Activated CD4-positive, alpha-beta T cell treated with anti-CD3 and anti-CD28 coated beads for 4 hours (primary cell): ENCODE measurements at places on chromosomes 6 and 20.

GRCh38 chr6:116438590-116439448, 22.4 kb upstream of the CALHM6 start:
- no peak for DNase-seq

GRCh38 chr6:6738922-6739716, 150.6 kb downstream of the LY86 start:
- DNase-seq = no peak

DNA sequence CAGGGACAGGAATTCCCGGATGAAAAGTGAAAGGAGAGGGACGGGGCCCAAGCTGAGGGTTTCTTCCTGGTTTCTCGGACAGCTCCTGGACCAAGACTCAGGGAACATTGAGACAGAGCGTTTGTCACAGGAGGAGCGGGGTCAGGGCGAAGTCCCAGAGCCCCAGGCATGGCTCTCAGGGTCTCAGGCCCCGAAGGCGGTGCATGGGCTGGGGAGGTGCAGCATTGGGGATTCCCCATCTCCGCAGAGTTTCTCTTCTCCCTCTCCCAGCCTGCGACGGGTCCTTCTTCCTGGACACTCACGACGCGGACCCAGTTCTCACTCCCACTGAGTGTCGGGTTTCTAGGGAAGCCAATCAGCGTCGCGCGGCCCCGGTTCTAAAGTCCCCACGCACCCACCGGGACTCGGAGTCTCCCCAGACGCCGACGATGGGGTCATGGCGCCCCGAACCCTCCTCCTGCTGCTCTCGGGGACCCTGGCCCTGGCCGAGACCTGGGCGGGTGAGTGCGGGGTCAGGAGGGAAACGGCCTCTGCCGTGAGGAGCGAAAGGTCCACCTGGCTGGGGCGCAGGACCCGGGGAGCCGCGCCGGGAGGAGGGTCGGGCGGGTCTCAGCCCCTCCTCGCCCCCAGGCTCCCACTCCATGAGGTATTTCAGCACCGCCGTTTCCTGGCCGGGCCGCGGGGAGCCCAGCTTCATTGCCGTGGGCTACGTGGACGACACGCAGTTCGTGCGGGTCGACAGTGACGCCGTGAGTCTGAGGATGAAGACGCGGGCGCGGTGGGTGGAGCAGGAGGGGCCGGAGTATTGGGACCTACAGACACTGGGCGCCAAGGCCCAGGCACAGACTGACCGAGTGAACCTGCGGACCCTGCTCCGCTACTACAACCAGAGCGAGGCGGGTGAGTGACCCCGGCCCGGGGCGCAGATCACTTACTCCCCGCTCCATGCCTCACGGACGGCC, 54.6 kb upstream of the POLR1H start:
- DNase-seq = peak; percentile 19

DNA sequence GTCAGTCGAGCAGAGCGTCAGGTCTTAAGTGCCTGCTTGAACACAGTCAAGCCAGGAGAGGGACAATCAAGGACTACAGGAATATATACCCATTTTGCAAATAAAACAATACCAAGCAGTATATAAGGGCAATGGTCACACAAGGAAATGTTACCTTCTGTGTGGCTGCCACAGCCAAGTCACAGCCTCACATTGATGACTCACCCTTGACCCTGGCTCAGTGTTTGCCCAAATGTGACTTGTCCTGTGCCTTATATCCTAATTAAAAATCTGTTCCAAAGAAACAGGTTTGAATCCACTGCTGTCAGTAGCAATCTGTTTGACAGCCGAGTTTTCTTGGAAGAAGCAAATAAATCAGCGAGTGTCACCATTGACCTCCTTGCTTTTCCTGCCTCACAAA, 34.3 kb downstream of the C6orf89 start:
- DNase-seq = no peak

DNA sequence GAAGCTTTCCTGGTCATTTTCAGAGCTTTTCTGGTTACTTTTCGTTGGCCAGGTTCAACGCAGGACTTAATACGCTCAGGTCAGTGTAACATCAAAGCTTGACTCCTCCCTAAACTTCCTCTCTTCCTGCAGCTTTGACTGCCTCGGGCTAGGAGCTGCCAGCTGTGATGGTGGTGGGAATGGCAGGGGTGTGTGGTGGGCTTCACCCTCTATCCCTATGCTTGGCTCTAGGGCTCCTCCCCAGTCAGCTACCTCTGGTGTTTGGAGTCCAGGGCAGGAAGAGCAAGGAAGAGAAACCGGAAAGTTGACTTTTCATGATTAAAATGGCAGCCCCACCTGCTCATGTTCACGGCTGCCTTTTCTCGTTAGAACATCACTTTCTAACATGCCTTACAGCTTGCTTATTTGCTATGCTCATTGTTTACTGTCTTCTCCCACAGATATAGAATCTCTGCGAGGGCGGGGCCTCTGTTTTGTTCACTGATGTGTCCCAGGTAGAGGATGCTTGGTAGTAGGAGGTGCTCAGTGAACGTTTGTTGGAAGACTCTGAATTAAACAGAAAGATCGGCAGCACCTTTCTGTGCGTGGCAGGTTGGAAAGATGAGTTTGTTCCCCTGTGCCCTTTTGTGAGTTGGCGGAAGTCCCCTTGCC, 16.1 kb upstream of the PPP1R14C start:
- no peak for DNase-seq
